ENCODE measurements at places on chromosomes 16 and 17.
A peak's percentile ranks its signal among the peaks of the same experiment; 100 is the strongest.

DNA sequence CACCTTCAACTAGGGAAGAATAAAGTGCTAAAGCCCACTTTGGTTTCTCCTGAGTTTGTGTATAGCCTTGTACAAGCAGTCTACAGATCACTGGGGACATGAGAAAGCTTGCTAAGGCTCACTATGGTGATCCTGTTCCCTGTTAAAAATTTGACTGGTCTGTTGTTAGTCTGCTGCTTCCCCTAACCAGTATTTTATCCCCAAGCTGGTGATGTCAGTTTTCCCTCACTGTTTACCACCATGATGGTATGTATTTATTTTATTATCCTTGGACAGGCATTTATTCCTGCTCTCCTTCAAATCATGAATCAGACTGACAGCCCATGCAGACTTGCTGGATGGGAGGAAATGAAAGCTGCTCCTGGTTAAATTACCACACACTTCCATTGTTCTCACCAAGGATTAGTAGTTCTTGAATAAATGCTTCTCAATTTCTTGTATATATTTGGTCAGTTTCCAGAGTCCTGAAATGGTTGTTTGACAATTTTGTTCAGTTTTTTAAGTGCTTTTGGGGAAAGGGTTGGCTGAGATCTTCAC, 99.6 kb downstream of the CA4 start:
- no peak for DNase-seq

GRCh38 chr16:71426069-71426879, 15.6 kb downstream of the TLE7 start:
- no peak for DNase-seq

GRCh38 chr16:89368604-89369249, 121.6 kb downstream of the ANKRD11 start:
- no peak for DNase-seq

GRCh38 chr17:40699853-40700252, 3.7 kb downstream of the KRT24 start:
- no peak for DNase-seq

GRCh38 chr17:71764505-71764904, 356.3 kb upstream of the SOX9 start:
- no peak for DNase-seq

GRCh38 chr17:44828919-44829522, 1.1 kb downstream of the GJC1 start:
- DNase-seq = peak; percentile 28

DNA sequence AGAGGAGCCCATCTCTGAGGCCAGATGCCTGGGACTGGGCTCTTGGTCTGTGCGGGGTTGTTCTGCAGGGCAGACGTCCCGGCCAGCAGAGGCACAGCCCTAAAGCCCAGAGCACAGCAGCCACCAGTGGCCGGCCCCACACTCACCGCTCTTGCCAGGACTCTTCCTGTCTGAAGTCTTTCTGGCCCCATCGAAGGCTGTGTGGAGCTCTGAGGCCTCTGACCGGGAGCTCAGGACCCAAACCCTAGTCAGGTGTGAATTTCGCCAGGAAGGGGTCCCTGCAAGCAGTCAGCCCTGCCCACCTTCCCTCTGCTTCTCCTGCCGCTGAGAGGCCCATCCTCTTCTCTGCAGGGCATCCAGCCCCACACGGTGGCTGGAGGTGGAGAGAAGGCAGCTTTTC, 10.7 kb downstream of the ACSF3 start:
- DNase-seq = no peak

DNA sequence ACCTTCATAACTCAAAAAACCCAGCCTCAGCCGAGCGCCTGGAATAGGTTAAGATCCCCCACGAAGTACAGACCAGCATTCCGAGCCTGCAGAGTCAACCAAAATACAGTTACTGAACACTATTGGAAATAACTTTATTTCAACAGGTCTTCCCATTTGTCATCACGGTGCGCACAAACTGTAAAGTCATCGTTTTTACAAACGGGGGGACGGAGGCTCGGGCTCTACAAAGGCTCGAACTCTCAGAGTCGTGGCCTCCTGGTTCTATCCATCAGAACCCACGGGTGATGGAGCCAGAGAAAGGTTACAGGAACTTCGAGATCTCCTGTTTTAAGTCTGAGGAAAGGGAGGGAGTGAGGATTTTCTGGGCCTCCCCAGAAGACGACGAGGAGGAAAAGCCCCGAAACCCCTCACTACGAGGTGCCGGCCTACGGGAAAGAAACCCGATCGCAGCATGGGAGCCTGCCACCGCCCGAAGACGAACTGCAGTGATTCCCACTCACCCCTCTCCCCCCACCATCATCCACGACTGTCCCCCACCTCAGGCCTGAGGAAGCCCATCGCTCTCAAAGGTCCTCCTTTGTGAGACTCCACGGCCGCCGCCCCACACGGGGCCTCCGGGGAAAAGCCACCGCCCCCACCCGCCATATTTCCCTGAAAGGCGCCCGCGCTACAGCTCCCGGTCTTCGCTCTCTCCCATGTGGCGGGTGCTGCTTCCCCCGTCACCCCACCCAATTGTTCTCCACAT, 917 bp downstream of the YWHAE start:
- peak; percentile 38 for DNase-seq

- no peak for DNase-seq
Measured at GRCh38 chr16:90033387-90033786, 14.1 kb upstream of the DBNDD1 start.

- DNase-seq = no peak
Measured at GRCh38 chr17:62790564-62790986, 17.5 kb downstream of the MARCHF10 start.

DNA sequence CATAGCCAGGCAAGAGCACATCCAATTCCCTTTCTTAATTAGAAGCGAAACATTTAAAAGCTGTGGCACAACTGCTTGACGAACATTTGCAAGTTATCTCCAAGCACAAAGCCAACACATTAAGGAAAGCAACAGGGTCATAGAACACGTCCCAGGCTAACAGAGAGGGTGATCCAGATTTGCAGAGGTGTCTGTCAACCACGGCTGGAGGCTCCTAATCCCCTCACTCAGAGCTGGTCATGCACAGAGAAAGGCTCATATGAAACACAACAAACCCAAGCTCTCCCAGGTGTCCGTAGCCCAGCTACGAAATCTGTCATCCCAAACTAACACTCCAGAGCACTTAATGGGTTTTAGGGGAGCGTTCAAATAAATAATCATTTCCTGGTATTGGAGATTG, 276.1 kb downstream of the SLC39A11 start:
- DNase-seq = no peak

DNA sequence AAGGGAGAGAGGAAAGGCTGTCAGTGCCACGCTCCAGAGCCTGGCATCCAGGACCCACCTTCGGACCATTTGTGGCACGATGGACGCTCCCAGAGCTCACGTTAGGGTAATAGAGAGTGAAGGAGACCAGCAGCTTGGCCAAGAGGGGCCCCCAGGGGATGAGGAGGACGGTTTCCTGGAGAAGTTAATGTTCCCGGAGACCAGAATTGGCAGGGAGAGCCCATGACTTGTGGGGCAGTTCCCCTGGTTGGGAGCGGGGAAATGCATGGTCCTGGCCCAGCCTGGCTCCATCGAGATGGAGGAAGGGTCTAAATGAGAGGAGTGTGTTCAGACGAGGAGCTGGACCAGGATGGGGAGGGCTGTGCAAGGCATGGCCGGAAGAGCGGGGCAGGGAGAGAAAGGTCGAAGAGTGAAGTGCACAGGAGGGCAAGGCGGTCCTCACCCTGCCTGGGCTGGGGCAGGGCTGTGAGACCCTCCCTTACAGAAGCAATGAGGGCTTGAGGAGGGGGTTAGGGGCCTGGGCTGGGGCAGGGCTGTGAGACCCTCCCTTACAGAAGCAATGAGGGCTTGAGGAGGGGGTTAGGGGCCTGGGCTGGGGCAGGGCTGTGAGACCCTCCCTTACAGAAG, 2.9 kb upstream of the HIC1 start:
- no peak for DNase-seq

DNA sequence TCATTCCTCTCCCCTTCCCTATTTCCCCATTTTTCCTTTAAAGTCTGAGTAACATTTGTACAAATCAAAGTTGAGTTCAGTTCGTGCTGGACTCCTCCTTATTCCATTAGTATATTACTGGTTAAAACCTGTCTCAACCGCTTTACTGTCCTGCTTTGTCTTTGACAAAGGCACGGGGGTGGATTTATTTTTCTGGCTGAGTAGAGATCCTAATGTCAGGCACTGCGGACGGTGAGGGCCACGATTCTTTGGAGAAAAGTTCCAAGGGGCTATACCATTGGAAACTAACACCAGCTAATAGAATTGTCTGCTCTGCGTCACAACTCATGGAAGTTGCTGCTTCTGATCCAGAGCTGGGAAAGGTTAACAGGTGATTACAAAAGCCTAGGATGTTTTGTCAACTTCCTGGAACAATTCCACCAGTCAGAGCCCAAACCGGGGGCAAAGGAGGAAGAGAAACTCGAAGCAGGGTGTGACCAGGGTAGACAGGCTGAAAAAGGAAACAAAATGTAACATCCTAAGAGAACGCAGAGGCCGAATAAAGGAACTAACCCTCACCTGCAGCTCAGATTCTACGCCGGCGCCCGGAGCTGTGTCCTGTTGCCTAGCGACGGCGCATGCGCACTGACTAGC, 12.4 kb downstream of the TAT start:
- DNase-seq = peak; percentile 8

GRCh38 chr17:31673076-31673475, 186.0 kb downstream of the COPRS start:
- DNase-seq = no peak

DNA sequence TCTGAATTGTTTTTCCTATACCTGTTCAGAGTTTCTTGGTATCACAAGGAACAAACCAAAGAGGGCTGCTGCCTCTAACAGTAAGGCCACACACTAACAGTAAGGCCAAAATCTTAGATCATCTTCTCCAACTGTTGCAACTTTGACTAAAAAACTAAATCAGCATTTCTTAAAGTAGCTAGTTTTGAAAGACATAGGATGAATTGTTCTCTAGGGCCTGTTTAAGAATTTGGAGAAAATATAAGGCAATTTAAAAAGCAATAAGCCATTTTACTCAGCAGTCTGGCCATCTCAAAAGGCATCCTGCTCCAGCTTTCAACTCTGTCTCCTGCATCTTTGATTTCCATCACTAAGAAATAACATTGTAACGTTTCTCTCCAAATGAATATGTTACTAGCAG, 105.0 kb upstream of the MON1B start:
- no peak for DNase-seq

DNA sequence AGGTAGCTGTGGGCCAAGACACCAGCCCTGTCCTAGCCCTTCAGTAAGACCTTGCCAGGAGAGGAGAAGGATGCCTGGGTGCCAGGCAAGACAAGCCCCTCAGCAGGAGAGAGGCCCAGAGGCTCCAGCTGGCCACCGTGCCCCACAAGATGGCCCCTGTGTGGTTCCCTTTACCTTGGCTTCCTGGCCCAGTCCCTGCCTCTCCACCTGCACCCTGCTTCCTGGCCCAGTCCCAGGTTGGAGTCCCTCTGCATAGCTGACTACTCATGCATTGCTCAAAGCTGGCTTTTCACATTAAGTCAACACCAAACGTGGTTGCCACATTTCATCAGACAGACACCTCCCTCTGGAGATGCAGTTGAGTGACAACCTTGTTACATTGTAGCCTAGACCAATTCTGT, 4.0 kb downstream of the SYNGR3 start:
- no peak for DNase-seq

DNA sequence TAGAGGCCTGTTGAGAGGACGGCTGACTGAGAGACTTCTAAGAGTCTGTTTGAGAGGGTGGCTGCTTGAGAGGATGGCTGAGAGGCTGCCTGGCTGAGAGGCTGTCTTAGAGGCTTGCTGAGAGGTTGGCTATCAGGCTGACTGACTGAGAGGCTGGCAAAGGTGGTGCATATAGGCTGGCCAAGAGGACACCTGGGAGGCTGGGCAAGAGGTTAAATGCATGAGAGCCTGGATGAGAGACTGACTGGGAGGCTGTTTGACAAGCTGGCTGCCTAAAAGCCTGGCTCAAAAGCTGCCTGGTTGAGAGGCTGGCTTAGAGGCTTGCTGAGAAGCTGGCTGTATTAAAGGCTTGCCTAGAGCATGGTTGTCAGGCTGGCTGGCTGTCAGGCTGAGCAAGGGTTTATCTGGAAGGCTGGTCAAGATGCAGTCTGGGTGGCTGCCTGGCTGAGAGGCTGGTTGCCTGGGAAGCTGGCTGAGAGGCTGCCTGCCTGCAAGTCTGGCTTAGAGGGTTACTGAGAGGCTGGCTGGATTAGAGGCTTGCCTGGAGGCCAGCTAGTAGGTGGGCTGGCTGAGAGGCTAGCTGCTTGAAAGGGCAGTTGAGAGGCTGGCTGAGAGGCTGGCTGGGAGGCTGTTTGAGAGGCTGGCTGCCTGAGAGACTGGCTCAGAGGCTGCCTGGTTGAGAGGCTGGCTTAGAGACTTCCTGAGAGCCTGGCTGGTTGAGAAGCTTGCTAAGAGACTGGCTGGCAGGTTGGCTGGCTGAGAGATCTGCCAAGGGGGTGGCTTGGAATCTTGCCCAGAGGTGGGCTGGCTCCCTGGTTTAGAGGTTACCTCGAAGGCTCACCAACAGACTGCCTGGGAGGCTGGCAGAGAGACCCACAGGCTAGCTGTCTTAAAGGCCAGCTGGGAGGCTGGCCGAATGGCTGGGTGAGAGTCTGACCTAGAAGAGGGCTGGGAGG, 38.3 kb upstream of the ACSM2B start:
- peak; percentile 32 for DNase-seq

DNA sequence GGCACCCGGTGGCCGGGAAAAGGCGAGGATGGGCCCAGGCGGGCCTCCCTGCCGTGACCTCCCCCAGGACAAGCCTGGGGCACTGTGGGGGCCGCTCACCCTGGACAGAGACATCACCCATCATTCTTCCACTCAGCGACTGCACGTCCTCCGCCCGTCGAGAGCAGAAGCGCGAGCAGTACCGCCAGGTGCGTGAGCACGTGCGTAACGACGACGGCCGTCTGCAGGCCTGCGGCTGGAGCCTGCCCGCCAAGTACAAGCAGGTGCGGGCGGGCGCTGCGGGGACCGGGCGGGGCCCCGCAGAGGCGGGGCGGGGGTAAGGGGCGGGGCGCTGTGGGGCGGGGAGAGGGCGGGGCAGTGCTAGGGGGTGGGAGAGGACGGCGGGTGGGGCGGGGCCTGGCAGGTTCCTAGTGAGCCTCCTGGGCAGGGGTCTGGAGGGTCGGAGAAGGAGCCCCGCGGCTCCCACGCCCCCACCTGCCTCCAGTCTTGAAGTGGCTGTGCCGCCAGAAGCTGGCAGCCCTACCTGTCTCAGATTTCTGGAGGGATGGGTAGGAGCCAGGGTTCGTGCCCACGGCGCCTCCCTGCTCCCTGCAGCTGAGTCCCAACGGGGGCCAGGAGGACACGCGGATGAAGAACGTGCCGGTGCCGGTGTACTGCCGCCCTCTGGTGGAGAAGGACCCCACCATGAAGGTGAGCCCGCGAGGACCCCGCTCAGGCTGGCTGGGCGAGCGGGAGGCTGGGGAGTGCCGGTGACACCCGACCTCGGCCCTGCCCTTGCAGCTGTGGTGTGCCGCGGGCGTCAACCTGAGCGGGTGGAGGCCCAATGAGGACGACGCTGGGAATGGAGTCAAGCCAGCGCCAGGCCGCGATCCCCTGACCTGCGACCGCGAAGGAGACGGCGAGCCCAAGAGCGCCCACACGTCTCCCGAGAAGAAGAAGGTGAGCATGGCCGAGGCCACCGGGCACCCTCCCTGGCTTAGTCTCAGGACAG, 7.5 kb downstream of the NME3 start:
- DNase-seq = no peak

GRCh38 chr16:29962344-29962994, 590 bp downstream of the TMEM219 start:
- peak; percentile 63 for DNase-seq

- DNase-seq = no peak
Measured at GRCh38 chr17:4834681-4835020, 1.5 kb downstream of the MINK1 start.
